Caco-2 (cell line): ENCODE measurements at places on chromosomes 16 and 17.

DNA sequence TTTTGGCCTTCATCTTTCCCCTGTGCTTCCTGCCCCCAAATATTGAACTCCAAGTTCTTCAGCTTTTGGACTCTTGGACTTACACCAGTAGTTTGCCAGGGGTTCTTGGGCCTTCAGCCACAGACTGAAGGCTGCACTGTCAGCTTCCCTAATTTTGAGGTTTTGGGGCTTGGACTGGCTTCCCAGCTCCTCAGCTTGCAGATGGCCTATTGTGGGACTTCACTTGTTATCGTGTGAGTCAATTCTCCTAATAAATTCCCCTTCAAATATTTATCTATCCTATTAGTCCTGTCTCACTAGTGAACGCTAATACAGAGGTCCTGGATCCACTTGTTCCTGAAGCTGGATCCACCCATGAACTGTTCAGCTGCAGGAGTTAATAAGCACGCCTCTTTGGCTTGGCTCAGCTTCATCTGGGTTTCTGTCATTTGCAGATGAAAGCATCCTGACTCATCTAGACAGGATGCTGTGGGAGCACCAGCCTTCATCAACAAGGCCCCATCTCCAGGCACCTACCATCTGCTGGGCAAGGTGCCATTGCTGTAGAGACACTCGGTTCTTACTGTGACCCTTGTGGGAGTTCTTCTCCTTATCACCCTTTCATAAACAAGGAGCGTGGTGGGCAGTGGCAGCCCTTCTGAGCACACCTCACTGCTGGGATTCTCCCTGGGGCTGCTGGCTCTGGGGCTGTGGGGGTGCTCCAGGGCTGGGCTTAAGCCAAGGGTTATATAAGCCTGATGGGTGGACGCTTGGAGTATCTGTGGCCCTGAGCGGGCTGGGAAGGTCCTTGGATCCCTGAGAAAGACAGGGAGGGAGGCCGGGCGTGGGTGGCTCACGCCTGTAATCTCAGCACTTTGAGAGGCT lies 23.1 kb downstream of the LAT start:
- DNase-seq: no peak

DNA sequence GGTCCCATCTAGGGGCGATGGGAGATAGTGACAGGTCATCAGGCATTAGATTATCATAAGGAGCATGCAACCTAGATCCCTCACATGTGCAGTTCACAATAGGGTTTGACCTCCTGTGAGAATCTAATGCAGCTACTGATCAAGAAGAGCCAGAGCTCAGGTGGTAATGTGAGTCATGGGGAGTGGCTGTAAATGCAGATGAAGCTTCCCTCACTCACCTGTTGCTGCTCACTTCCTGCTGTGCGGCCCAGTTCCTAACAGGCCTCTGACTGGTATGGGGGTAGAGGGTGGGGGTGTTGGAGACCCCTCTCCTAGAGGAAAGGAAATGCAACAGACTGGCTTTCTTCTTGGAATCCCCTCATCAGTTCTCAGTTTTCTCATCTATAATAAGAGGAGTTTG lies 131.4 kb downstream of the CA10 start:
- DNase-seq: no peak

- DNase-seq: peak; percentile 95
Observed at GRCh38 chr16:75555213-75555706, 792 bp downstream of the TMEM231 start.

- no peak for DNase-seq
Observed at GRCh38 chr16:14641926-14642325, 9.2 kb downstream of the BFAR start.

DNA sequence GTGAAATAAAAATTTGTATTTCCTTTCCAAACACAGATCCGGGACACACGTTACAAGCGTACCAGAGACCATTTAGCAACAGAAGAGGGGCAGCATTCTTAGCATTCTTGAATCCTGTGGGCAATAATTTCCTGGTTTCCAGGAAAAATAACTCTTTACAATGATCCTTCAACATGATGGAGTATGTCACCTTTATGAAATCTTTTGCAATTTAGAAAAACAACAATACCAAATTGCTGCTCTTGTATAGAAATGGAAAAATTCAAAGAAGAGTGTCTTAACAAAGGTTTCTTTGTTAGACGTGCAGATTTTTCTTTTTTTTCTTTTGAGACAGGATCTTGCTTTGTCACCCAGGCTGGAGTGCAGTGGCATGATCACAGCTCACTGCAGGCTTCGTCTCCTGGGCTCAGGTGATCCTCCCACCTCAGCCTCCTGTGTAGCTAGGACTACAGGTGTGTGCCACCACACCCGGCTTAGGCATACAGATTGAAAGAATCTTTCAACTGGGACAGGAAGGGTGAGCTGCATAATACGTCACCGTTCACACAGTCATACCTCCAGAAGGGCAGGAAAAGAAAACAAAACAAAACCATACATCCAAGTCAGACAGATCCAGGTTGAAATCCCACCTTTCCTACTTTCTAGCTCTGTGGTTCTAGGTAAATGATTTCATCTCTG lies 10.8 kb upstream of the GCSH start:
- DNase-seq: no peak

- DNase-seq: peak; percentile 90
Observed at GRCh38 chr17:40355123-40355803, 9.3 kb downstream of the GJD3 start.

DNA sequence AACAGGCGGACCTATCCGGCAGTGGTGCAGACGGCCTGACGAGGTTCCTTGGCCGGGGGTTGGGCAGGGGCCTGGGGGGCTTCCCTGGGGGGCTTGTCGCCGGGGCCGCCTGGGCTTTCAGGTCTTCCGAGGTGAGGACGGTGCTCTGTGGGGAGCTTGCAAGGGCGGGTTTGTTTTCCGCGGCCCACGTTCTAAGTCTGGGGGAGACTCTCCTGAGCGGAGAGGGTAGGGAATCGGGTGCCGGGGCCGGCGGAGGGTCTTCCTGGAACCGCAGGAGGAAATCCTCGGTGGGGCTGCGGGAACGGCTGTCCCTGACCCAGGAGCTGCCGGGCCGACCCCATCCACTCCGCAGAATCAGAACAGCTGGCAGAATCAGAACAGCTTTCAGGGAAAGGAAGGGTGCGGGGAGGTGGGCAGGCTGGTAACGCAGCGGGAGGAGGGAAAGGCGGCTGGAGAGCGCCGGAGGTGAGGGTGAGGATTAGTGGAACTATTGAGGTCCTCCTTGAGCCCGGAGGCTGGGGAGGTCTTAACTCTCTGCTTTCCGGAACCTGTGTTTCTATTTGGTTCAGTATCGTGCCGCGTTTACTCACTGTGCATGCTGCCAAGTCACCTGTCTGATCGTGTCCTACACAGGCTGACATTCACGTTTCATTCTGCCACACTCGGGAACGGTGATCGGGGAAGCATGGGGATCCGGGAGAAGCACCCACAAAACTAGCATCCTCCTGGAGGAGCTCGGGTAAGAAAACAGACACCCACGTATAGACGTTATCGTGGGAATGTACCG lies 28.9 kb downstream of the CPSF4L start:
- DNase-seq: peak; percentile 52

GRCh38 chr17:82791532-82791931 lies 39.7 kb downstream of the TBCD start:
- DNase-seq: no peak

- no peak for DNase-seq
Observed at GRCh38 chr16:19745286-19746010, 27.4 kb downstream of the IQCK start.

DNA sequence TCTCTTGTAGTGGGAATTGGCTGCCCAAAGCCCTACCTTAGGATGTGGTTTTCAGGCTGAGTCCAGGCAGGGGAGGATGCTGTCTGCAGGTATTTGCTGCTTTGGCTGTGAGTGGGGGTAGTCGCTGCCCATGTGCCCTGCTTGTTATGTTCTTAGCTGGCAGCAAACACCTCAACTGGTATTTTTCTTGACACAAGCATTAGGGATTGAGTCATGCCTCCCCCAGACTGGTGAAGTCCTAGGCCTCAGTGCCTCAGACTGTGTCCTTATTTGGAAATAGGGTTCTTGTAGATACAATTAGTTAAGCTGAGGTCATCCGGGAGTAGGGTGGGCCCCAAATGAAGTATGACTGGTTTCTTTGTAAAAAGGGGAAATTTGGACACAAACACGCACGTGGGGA lies 808.3 kb upstream of the EEF2KMT start:
- DNase-seq: no peak

- no peak for DNase-seq
Observed at GRCh38 chr16:71338632-71339031, 19.9 kb upstream of the CALB2 start.

DNA sequence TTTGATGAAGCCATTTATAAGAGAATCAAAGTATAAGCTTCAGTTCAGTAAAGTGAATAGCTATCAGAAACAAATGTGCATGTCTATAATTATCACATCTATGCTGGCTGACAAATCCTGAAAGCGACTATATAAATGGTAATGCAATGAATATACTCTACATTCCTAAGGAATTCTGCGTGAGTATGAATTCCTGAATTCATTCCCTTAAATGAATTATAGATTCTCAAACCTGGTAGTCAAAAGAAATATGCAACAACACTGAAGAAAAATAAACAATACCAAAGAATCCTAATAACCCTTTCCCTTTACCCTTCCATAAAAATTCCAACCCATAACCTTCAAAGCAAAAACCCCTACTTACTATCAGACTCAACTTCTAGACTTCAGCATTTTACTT lies 416.6 kb upstream of the PMFBP1 start:
- no peak for DNase-seq

- DNase-seq: no peak
Observed at GRCh38 chr16:27333549-27333948, 19.8 kb downstream of the IL4R start.

- DNase-seq: no peak
Observed at GRCh38 chr17:42456223-42457106, 2.2 kb upstream of the ATP6V0A1 start.

DNA sequence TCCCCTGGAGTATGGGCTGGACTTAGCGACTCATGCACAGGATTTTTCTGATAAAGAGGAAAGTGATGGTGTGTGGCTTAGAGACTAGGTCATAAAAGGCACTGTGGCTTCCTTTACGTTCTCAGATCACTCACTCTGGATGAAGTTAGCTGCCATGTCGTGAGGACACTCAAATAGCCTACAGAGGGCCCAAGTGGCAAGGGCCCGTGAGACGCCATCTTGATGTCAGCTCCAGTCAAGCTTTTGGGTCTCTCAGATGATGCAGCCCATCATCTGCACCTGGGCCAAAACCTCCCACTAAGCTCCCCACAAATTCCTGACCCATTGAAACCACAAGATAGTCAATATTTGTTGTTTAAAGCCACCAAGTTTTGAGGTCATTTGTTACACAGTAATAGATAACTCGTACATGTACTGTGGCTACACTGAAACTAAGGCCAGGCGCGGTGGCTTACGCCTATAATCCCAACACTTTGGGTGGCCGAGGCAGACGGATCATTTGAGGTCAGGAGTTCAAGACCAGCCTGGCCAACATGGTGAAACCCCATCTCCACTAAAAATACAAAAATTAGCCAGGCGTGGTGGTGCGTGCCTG lies 14.7 kb downstream of the ST6GALNAC2 start:
- DNase-seq: no peak

GRCh38 chr17:66929591-66929990 lies 34.9 kb upstream of the CACNG4 start:
- no peak for DNase-seq

- DNase-seq: no peak
Observed at GRCh38 chr17:72511874-72512273, 391.1 kb downstream of the SOX9 start.

DNA sequence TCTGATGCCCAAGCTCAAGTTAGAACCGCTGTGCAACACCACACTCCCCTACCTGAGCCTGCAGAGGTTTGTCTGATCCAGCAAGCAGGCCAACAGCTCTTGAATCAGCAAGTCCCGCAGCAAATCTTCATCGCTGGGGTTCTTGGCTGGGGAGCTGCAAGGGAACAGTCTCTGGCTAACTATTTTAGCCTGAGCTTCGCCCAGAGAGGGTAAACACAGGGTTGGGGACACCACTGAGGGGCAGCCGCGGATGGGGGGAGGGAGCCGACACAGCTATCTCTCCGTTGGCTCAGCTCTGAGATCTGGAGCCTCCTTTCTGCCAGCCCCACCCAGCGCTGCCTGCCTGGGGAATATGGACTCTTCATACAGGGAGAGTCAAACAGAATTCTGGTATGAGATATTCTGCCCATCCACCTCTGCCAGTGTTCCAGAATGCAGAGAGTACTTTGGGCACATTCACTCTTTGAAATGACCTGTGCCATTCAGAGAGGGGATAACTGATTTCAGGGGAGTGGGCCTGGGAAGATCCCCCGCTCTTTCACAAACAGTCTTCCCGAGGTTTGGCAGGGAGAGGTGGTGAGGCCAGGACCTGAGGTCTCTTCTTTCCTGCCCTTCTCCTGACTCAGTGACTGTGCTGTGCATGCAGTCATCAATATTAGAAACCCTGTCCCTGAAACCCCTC lies 7.4 kb downstream of the GIP start:
- peak; percentile 41 for DNase-seq

DNA sequence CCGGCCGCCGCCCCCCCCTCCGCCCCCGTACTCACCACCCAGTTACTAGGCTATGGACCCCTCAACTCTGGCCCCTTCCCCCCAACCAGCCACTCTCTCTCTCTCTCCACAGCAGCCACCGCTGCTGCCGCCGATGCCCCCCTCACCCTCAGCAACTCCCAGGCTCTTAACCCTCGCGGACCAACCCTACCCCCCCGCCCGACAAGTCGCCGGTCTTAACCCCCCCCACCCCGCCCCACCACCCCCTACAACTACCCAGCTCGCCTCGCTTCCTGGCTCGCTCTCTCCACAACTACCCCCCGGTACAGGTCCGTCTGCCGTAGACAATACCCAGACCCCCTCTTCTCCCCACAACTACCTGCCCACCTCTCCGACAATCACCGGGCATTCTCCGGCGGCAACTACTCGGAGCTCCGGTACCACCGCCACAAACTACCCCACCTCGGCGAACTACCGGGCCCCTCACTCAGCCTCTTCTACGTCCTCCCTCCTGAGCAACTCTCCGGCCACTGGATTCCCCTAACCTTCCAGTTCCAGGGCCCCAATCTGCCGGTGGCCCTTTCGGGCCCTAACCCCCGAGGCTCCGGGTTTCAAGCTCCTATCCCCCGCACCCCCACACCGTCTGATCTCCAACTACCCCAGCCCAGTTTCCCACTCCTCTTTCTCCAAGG lies 702 bp downstream of the PHF23 start:
- no peak for DNase-seq

DNA sequence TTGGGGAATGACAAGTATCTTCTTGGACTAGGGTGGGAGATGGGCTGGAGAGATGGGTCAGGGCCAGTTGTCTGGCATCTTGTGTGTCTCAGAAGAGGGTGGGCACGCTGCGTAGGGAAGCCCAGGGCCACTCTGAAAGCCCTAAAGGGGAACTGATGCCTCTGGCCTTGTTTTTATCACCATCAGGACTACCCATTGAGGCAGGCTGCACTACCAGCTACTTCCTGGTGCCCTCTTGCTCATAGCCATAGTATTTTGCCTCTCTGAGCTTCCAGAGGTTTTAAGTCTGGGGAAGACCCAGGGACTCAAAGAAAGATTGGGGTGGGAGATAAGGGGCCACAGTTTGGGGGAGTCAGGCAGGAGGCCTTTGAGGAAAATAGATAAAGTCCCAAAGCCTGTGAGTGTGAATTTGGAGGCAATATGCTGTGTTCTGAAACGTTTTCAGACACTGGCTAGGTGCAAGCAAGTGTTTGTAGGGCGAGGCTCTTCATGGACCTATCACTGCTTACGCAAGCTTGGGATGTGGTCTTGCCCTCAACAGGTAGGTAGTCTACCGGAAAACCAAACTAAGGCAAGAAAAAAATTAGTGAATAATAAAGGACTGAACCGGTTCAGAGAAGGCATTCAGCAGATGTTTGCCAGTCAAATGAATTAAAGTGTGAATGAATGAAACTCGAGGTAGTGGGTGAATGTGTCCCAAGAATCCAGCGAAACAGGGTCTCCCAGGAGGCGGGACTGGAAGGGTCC lies 688 bp upstream of the ITGB3 start:
- DNase-seq: no peak
